ENCODE measurements at places on chromosomes 2 and 18. TPM values are rescaled to one million over a fixed set of nuclear protein-coding genes. Genes with fewer than 3 reads are reported as not detected.

FHOD3 gene
- total RNA-seq: 10.1 TPM

TMSB10 gene
- 4,663 TPM for total RNA-seq

DNA sequence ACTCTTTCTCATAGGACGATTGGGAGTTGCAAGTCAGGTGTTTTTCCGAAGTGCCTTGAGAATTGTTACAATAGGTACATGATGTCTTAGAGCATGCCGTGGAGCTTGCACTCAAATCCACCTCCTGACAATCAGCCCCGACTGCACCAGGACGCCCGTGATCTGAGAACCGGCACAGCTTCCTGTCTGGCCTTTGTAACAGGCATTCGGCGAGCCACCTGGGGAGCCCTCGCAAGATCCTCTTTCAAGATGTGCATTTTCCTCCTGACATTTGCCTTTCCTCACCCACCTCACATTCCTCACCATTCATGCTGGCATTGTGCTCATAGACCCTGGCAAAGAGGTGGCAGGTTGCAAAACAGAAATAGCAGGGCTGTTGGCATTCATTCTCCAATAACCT lies 427.3 kb downstream of the GALR1 start:
- no peaks in the 10 kb centered on the region for H3K4me1 ChIP-seq
- H3K36me3 ChIP-seq: no peaks in the 10 kb centered on the region
- no peak overlapping the region for H3K27ac ChIP-seq
- no peak for DNase-seq

CFAP65 gene
- total RNA-seq: not detected

CHRNA1 gene
- not detected for total RNA-seq

ZNF236 gene
- total RNA-seq: 12.4 TPM

DNA sequence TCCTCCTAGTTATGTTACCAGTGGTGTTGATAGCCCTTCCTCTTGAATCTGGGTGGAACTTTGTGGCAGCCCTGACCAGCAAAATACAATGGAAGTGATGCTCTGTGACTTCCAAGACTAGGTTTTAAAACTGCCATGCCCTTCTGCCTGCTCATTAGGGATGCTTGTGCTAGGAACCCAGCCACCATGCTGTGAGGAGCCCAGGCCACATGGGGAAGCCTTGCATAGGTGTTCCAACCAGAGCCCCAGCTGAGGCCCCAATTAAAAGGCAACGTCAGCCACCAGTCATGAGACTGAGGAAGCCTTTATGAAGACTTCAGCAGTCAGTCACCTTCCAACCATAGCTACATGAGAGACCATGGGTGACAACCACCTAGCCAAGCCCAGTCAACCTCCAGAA lies 14.0 kb upstream of the MAPRE2 start:
- peaks cover 46% of the 10 kb centered on the region for H3K4me1 ChIP-seq
- DNase-seq: no peak
- no peaks in the 10 kb centered on the region for H3K36me3 ChIP-seq
- H3K4me3 ChIP-seq: no peak overlapping the region
- H3K27me3 ChIP-seq: no peaks in the 10 kb centered on the region

IL1RN gene
- not detected for total RNA-seq

- H3K36me3 ChIP-seq: no peaks in the 10 kb centered on the region
- no peak for DNase-seq
- H3K4me1 ChIP-seq: peaks cover 5% of the 10 kb centered on the region
- H3K27me3 ChIP-seq: no peaks in the 10 kb centered on the region
- H3K4me3 ChIP-seq: no peak overlapping the region
Observed at GRCh38 chr18:11125492-11126315, 23.7 kb downstream of the PIEZO2 start.

- no peaks in the 10 kb centered on the region for H3K27me3 ChIP-seq
- H3K27ac ChIP-seq: no peak overlapping the region
- no peak overlapping the region for H3K4me3 ChIP-seq
- H3K36me3 ChIP-seq: no peaks in the 10 kb centered on the region
Observed at GRCh38 chr18:63254716-63255399, 64.7 kb downstream of the BCL2 start.

AGAP1 gene
- total RNA-seq: 18.3 TPM

REG1B gene
- not detected for total RNA-seq

OSR1 gene
- 9.1 TPM for total RNA-seq

GRCh38 chr2:230582851-230583283 lies 129.8 kb upstream of the CAB39 start:
- H3K4me3 ChIP-seq: no peak overlapping the region

DNA sequence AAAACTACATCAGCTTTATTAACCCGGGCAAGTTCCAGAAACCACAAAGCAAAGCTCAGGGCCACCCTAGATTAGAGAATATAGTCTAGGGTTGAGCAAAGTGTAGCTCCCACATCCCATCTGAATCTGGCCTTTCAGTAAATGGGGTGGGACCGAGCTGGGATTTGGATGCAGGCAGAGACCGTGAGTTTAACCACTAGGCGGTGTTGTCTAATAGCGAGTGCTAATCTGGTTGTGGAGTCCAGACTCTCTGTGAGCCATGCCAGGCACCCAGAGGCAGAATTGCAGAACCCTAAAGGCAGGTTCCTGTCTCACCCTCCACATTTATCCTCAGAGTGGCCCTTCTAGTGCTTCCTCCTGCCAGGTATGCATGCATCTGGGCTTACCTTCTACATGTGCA lies 435.9 kb downstream of the TSN start:
- peak; percentile 47 for DNase-seq
- no peaks in the 10 kb centered on the region for H3K4me1 ChIP-seq
- H3K27ac ChIP-seq: no peak overlapping the region
- no peaks in the 10 kb centered on the region for H3K27me3 ChIP-seq
- no peaks in the 10 kb centered on the region for H3K36me3 ChIP-seq

DNA sequence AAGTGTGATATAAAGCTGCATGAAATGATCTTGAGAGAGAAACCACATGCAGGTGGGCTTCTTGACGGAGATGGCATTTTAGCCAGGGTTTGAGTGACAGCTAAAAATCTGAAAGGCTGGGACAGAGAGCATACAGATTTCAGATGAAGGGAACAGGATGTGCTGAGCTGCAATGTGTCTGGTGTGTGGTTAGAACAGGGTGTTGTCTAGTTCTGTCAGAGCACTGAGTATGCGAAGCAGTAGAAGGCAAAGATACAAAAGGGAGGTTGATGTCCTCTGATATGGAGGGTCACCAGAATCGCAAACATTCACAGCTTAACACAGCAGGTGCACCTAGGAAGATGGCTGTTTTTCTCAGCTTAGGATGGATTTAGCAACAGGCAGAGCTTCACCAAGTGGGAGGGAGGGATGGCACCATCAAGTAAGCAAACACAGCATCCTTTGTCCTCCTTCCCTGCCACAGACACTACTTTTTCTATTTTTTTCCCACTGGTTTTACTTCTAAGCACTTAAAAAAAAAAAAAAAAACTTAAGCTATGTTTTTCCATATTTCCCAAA lies 182.5 kb downstream of the TMX3 start:
- no peak for DNase-seq
- no peaks in the 10 kb centered on the region for H3K36me3 ChIP-seq

NTSR2 gene
- not detected for total RNA-seq

GRCh38 chr2:54627973-54628372 lies 95.5 kb upstream of the EML6 start:
- no peaks in the 10 kb centered on the region for H3K27me3 ChIP-seq
- H3K27ac ChIP-seq: no peak overlapping the region
- no peak for DNase-seq

FBXO15 gene
- total RNA-seq: 0.22 TPM

GRCh38 chr2:128320906-128321771 lies 2.5 kb upstream of the HS6ST1 start:
- peaks cover 9% of the 10 kb centered on the region for H3K4me1 ChIP-seq
- no peak overlapping the region for H3K27ac ChIP-seq
- H3K4me3 ChIP-seq: peak overlapping the region; percentile 75
- no peaks in the 10 kb centered on the region for H3K27me3 ChIP-seq

LRP1B gene
- not detected for total RNA-seq

DNA sequence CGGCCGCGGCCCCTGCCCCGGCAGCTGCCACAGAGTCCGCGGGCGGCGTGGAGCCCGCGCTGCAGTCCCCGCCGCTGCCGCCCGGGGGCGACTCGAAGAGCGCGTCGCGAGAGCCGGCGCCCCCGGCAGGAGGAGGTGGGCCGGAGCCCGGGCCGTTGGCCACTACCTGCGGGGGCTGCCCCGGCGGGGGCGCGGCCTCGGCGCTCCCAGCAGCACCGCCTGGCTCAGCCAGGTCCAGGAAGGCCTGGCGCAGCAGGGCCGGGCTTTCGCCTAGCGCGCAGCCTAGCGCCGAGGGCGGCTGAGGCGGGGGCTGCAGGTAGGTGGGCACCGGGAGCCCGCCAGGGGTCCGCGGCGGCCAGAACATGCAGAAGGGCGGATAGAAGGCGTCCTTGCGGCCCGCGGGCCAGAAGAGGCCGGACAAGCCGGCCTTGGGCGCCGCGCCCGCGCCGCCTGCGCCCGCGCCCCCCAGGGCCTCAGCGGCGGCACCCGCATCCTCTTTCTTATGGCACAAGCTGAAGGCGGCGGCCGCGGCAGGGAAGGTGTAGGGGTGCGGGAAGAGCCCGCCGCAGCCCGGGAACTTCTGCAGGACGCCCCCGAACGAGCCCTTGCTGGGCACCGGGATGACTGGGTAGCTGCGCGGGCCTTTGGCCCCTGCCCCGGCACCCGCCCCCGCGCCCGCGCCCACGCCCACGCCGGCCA lies 3.9 kb downstream of the SKOR2 start:
- no peak for DNase-seq
- H3K27me3 ChIP-seq: peaks cover 83% of the 10 kb centered on the region
- no peak overlapping the region for H3K4me3 ChIP-seq
- no peaks in the 10 kb centered on the region for H3K4me1 ChIP-seq
- no peaks in the 10 kb centered on the region for H3K36me3 ChIP-seq

ABCG8 gene
- not detected for total RNA-seq

GRCh38 chr2:53353135-53354114 lies 414.2 kb upstream of the CHAC2 start:
- no peaks in the 10 kb centered on the region for H3K27me3 ChIP-seq
- no peak overlapping the region for H3K27ac ChIP-seq
- 0 out of 2 replicates have a peak, but pooled peaks cover 6% of the 10 kb centered on the region for H3K4me1 ChIP-seq

DNA sequence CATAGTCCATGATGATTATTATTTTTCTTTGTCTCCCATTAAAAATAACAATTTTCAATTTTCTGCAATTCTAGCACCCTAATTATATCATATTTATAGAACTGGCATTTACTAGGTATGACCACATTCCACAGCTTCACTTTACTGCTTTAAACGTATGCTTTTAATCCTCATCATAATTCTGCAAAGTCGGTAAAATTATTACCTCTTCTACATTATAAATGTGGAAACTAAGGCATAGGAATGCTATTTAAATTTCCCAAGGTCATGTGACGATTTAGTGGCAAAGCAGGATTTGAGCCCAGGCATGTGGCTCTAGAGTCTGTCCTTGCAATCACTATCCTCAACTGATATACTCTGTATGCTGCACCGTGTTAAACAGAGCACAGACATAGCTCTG lies 866.4 kb downstream of the EPHA4 start:
- no peaks in the 10 kb centered on the region for H3K36me3 ChIP-seq
- no peak for DNase-seq
- H3K27me3 ChIP-seq: no peaks in the 10 kb centered on the region

- DNase-seq: peak; percentile 57
- H3K4me3 ChIP-seq: no peak overlapping the region
- H3K4me1 ChIP-seq: peaks cover 13% of the 10 kb centered on the region
- no peaks in the 10 kb centered on the region for H3K27me3 ChIP-seq
Observed at GRCh38 chr2:23221236-23221635, 163.7 kb upstream of the KLHL29 start.

- H3K4me1 ChIP-seq: peaks cover 7% of the 10 kb centered on the region
- H3K36me3 ChIP-seq: no peaks in the 10 kb centered on the region
- H3K4me3 ChIP-seq: no peak overlapping the region
- DNase-seq: peak; percentile 31
- no peak overlapping the region for H3K27ac ChIP-seq
Observed at GRCh38 chr2:237068005-237068576, 17.6 kb upstream of the COPS8 start.

EIF5B gene
- total RNA-seq: 6.7 TPM

- no peaks in the 10 kb centered on the region for H3K27me3 ChIP-seq
- no peak overlapping the region for H3K4me3 ChIP-seq
- H3K36me3 ChIP-seq: no peaks in the 10 kb centered on the region
- H3K4me1 ChIP-seq: no peaks in the 10 kb centered on the region
Observed at GRCh38 chr2:109285244-109285651, 156.2 kb downstream of the SH3RF3 start.

DNA sequence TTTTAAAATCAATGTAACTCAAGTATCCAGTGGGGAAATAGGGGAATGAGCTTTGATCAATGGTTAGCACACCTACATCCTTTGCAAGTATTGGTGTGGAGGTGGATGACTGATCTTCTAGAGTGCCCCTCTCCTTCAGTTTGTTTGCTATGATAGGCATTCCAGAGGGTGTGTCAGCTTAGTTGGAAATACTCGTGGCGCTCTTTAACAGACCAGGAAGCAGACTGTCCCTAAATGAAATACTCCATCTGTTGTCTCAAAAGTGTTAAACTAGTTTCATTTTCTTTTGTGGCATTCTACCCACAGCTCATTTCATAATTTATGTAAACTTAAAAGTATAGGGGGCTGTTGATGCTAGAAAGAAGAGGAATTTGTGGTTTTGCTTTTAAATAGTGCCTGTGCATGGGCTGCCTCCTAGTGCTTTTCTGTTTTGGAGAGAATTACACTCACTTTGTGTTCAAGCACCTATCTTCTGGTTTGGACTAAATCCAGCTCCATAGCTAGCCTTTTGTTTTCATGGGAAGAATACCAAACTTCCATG lies 66.2 kb downstream of the STAT1 start:
- peak overlapping the region; percentile 33 for H3K4me3 ChIP-seq
- H3K36me3 ChIP-seq: no peaks in the 10 kb centered on the region
- H3K27me3 ChIP-seq: no peaks in the 10 kb centered on the region
- H3K4me1 ChIP-seq: peaks cover 35% of the 10 kb centered on the region

NOL4 gene
- total RNA-seq: not detected

- no peaks in the 10 kb centered on the region for H3K36me3 ChIP-seq
- DNase-seq: no peak
- no peaks in the 10 kb centered on the region for H3K27me3 ChIP-seq
- H3K4me1 ChIP-seq: no peaks in the 10 kb centered on the region
- H3K4me3 ChIP-seq: no peak overlapping the region
- no peak overlapping the region for H3K27ac ChIP-seq
Observed at GRCh38 chr2:166917415-166917814, 29.1 kb downstream of the XIRP2 start.

- peaks cover 2% of the 10 kb centered on the region for H3K27me3 ChIP-seq
- H3K36me3 ChIP-seq: no peaks in the 10 kb centered on the region
- H3K4me1 ChIP-seq: no peaks in the 10 kb centered on the region
- no peak overlapping the region for H3K4me3 ChIP-seq
- DNase-seq: no peak
Observed at GRCh38 chr2:101986804-101987740, 4.7 kb upstream of the IL1R2 start.

DNA sequence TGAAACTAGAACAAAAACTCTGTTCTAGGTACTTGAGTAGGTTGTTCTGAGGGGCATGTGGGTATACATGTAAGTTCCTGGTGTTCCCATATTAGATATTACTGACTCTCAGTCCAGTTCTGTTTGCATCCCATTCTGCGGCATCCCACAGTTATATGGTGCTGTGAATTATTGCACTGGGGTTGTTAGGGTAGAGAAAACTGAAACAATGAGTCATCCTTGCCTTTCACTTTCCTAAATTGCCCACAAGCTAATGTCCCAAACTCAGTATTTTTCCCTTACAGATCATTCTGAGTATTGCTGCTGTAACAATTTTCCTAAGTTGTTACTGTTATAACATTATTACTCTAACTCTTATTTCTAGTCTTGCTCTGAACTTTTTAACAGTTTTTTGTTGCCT lies 3.0 kb downstream of the WDR75 start:
- peaks cover 11% of the 10 kb centered on the region for H3K4me1 ChIP-seq
- H3K36me3 ChIP-seq: peaks cover 15% of the 10 kb centered on the region
- H3K4me3 ChIP-seq: no peak overlapping the region
- DNase-seq: peak; percentile 26

Measured in GM23248 (cell line).